ENCODE measurements at places on chromosomes 13 and 19.

DNA sequence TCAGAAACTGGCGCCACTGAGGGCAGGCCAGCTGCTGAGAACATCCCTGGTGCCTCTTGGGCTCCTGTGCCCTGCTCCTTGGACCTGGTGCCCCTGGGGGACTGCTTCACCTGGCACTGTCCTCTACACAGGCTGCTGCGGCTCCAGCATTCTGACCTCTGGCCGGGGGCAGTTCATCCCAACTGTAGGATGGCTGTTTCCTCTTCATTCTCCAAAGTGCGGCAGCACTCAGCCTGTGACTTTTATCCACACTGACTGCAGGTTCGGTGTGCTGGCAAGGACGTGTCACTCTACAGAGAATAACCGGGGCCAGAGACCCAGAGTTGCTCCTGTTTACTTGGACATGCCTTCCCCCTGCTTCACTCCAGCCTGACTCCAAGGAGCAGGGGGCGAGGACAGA lies 7.6 kb upstream of the ANKRD10 start:
- no peak overlapping the region for H3K4me3 ChIP-seq
- H3K36me3 ChIP-seq: no peaks in the 10 kb centered on the region
- peaks cover 24% of the 10 kb centered on the region for H3K27me3 ChIP-seq
- no peak overlapping the region for H3K27ac ChIP-seq

DNA sequence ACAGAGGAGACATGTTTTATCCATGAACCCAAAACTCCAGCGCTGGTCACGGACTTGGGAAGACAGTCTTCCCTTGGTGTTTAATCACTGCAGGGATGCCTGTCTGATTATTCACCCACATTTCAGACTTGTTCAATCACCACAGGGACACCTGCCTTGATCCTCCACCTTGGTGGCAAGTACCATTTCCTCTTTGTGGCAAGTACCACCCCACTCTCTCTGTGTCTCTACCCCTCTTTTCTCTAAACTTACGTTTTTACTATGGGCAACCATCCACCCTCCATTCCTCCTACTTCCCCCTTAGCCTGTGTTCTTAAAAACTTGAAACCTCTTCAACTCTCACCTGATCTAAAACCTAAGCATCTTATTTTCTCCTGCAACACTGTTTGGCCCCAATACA lies 16.8 kb downstream of the ZNF83 start:
- peaks cover 99% of the 10 kb centered on the region for H3K36me3 ChIP-seq
- no peaks in the 10 kb centered on the region for H3K27me3 ChIP-seq
- no peak for DNase-seq
- no peak overlapping the region for H3K4me3 ChIP-seq

DNA sequence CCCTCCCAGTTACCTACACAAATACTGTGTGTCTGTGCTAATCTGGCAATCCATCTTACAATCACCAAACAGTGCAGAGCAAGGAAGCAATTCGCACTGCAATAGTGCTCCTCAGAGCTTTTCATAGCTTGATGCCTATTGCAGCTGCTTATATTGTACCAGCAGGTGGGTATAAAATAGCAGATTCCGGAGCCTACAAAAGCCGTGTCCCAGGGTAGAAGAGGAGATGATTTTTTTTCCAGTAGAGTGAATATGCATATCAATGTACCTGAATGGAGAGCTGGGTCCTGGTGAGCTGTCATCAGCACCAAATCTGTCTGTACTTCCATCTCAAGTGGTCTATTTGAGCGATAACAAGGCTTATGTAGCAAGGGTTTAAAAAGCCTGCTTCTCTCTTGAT lies 668.4 kb downstream of the DIAPH3 start:
- H3K27ac ChIP-seq: no peak overlapping the region
- DNase-seq: no peak
- H3K4me1 ChIP-seq: no peaks in the 10 kb centered on the region
- H3K36me3 ChIP-seq: no peaks in the 10 kb centered on the region
- H3K4me3 ChIP-seq: no peak overlapping the region

DNA sequence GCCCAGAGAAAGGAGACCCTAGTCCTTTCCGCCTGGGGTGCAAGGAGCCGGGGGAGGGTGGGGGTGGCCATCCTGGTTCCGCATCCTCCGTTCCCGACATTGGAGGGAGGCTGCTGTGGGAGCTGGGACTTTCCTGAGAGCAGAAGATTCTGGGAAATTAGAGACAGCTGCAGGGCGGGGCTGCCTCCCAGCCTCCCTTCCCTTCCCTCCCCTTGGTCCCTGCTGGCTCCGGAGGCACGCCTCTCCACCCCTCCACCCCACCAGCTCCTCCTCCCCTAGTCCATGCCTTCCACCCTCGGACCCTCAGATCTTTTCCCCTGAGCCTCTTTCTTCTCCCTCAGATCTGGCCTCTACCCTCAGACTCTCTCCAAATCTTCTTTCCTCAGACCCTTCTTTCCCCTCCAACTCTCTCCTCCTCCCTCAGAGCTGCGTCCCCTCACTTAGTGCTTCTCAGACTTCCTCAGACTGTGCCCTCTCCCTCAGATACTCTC lies 3.1 kb upstream of the BCL3 start:
- H3K36me3 ChIP-seq: no peaks in the 10 kb centered on the region
- no peak for DNase-seq
- peak overlapping the region; percentile 57 for H3K27ac ChIP-seq
- H3K4me3 ChIP-seq: peak overlapping the region; percentile 16
- peaks cover 85% of the 10 kb centered on the region for H3K4me1 ChIP-seq

DNA sequence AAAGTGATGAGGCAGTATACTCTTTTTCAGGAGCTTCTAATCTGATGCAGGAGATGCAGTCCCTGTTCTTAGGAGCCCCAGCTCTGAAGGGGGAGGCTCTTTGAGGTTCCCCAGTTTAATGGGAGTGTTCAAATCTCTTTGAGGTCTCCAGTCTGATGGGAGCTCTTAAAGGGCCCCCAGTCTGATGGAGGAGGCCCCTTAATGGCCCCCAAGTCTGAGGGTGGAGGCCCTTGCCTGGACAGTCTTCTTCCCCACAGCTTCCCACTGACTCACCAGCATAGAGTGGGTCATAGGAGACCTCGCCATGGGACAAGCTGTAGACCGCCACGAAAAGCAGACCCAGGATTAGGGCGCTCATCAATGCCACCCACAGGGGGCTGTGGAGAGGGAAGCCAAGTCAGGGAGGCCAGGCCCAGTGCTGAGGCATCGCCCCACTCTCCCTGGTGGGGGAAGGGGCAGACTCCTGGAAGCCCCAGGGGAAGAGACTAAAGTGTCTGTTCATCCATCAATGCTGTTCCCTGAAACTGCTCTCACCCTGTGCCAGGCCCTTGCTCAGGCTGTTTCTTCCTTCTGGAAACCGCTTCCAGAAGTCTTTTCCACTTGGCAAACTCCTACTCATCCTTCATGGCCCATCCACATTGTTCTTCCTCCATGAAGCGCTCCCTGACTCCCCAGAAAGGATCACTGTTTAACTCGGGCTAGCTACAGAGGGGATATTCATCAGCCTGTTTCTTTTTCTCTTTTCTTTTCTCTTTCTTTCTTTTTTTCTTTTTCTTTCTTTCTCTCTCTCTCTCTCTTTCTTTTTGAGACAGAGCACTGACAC lies 2.1 kb downstream of the TM6SF2 start:
- H3K36me3 ChIP-seq: peaks cover 7% of the 10 kb centered on the region
- H3K27me3 ChIP-seq: peaks cover 20% of the 10 kb centered on the region
- H3K4me1 ChIP-seq: no peaks in the 10 kb centered on the region
- no peak for DNase-seq
- H3K27ac ChIP-seq: no peak overlapping the region

GRCh38 chr13:20270163-20270865 lies 38.2 kb upstream of the GJB6 start:
- no peak overlapping the region for H3K4me3 ChIP-seq
- no peaks in the 10 kb centered on the region for H3K4me1 ChIP-seq
- no peaks in the 10 kb centered on the region for H3K36me3 ChIP-seq
- H3K27ac ChIP-seq: no peak overlapping the region

GRCh38 chr13:111178402-111178801 lies 63.3 kb downstream of the ARHGEF7 start:
- H3K36me3 ChIP-seq: peaks cover 57% of the 10 kb centered on the region
- H3K27ac ChIP-seq: no peak overlapping the region
- H3K4me1 ChIP-seq: no peaks in the 10 kb centered on the region
- no peaks in the 10 kb centered on the region for H3K27me3 ChIP-seq
- H3K4me3 ChIP-seq: no peak overlapping the region

DNA sequence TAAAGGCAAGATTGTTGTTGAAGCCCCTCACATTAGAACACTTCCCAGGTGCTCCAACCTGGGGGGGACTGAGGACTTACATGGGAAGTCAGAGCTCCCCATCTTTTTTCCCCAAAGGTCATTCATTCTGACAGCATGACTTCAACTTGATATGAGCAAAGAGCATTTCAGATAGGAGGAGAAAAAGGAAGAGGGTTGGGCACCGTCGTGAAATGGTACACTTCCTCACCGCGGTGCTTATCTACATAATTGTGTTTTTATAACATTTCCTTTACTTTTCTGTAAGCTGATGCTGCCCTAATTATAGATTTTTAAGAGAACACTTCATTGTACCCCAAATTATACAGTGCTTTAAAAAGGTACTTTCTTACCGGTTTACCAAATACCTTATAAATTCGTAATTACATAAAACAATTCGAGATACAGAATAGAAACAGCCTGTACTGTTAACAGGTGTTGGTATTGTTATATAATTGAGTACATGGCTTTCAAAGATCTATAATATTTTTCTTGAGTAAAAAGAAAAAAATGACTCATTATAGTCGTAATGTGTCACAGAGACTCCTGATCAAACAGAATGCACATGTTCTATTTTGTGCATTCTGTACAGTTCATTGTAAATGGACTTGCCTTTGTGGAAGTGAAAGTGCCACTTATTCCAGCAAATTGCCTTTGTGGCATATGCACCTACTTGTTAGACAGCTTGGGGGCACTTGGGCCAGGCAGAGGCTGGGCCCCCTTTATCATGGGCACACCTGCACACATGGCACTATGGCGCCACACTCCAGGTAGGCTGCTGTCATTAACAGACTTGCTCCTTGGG lies 81.8 kb downstream of the GGACT start:
- peaks cover 11% of the 10 kb centered on the region for H3K4me1 ChIP-seq
- H3K36me3 ChIP-seq: no peaks in the 10 kb centered on the region
- no peak for DNase-seq
- no peaks in the 10 kb centered on the region for H3K27me3 ChIP-seq

DNA sequence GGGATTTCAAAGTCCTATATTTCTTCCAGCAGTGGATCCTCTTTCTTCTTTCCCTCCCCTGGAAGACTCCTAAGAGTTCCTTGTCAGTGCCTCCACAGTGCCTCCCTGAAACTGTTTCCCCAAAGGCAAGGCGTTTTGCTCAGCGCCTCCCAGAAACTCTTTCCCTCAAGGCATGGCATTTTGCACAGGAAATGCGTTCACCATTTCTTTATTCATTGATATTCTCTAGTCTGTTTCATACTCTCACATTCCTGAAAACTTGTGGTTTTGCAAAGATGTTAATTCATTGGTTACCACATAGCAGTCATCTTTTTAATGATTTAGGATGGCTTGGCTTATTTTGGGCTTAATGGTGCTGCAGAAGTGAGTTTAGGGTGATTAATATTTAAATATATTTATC lies 177.3 kb upstream of the SLC10A2 start:
- no peaks in the 10 kb centered on the region for H3K27me3 ChIP-seq
- H3K4me1 ChIP-seq: no peaks in the 10 kb centered on the region
- no peaks in the 10 kb centered on the region for H3K36me3 ChIP-seq

DNA sequence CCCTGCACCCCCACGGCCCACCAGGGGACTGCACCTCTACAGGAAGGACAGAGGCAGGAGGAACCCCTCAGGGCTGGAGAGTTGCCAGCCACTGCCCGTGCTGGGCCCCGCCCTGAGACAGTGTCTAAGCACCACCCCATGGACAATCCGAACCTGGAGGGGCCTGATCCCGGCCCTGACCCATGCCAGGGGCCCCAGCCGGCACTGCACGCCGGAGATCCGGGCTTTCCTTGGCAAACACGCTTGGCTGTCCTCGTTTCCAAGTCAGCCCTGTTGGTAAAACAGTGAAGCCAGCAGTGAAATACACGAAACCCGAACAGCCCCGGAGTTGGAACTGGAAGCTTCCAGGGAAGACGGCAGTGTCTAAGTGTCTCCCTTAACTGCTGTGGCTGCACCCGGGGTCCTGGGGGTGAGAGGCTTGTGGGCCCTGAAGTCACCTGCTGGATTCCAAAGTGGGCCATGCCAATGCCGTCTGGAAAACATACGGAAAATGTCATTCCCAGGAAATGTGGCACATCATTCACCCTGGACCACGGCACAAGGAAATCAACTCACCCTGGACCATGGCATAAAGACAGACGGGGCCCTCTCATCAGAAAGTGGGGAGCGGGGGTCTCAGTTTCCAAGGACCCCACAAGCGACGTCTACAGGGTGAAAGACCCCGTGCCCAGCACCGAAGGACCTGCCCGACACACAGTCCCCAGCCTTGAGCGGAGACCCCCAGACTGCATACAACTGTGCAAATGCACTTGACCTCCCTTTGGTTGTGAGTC lies 30.9 kb downstream of the RASA3 start:
- no peaks in the 10 kb centered on the region for H3K4me1 ChIP-seq
- H3K27ac ChIP-seq: no peak overlapping the region
- DNase-seq: no peak
- no peaks in the 10 kb centered on the region for H3K27me3 ChIP-seq

- no peaks in the 10 kb centered on the region for H3K4me1 ChIP-seq
- no peak overlapping the region for H3K4me3 ChIP-seq
Observed at GRCh38 chr13:62209529-62209928, 793.9 kb upstream of the PCDH20 start.

DNA sequence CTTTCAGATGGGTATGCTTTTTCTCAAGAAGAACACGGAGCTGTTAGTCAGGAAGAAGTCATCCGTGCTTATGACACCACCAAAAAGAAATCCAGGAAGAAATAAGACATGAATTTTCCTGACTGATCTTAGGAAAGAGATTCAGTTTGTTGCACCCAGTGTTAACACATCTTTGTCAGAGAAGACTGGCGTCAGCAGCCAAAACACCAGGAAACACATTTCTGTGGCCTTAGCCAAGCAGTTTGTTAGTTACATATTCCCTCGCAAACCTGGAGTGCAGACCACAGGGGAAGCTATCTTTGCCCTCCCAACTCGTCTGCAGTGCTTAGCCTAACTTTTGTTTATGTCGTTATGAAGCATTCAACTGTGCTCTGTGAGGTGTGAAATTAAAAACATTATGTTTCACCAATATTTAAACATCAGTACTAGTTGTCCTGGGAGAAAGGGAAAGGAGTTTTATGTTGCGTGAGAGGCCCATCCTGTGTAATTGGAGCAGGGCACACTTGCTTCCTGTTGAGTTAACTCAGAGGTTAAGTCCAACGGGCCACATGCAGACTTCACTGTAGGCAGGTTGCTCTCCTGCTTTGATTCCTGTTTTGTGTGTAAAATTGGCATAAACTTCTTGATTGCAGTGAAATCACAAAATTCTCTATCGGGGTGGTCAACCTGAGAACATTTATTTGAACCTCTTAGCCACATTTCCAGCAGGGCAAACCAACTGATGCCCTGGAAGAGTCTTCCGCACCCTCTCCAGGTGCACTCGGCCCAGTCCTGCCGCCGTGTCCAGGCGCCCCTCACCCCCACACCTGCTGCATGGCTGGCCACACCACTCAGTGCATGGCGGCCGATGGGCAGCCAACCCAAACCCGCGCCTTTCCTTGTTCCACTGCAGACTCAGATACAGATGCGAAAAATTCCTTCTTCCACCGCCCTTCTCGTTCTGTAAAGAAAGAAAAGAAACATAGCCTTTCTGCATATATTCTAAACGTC lies 31.6 kb downstream of the SHISA2 start:
- DNase-seq: no peak
- no peaks in the 10 kb centered on the region for H3K4me1 ChIP-seq
- H3K4me3 ChIP-seq: no peak overlapping the region
- H3K27ac ChIP-seq: no peak overlapping the region
- no peaks in the 10 kb centered on the region for H3K36me3 ChIP-seq

All from CD14-positive monocyte (primary cell).